ENCODE measurements at places on chromosomes 11 and 22.

- no peak for DNase-seq
Measured at GRCh38 chr11:60905551-60906113, 753 bp downstream of the PRPF19 start.

DNA sequence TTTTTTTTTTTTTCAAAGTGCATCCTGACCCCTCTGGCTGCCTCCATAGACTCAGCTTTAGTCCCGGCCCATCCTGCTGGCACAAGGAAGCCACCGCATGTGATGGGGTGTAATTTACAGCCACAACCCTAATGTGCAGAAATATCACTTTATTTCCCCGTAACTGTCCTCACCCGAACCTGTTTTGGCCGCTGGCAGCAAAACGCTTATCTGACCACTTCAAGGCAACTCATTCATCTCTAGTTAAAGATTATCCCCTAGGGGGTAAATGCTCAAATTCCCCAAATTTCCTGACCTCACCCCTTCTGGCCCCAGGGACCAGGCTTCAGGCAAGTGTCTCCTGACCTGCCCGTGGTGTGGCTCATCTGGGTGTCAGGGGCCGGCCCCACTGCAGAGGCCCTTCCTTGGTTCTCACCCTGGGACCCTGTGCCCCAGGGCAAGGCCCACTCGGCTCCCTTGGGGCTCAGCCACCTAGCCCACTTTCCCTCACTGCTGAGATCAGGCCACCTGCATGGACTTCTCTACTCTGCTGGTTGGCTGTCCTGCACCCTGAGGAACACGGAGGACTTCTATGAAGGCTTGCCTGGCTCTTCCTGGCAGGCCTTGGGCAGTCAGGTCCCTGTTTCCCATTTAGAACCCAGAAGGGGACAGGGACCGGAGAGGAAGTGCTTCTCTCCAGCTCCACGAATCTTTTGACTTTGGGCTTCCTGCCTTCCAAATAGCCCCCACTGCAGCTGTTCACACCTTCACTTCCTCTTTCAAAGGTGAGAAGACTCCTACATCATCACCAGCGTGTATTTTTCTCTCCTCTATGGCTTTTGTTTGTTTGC, 53.3 kb downstream of the WNT11 start:
- no peak for DNase-seq

- no peak for DNase-seq
Measured at GRCh38 chr22:48845356-48845936, 982.2 kb downstream of the BRD1 start.

DNA sequence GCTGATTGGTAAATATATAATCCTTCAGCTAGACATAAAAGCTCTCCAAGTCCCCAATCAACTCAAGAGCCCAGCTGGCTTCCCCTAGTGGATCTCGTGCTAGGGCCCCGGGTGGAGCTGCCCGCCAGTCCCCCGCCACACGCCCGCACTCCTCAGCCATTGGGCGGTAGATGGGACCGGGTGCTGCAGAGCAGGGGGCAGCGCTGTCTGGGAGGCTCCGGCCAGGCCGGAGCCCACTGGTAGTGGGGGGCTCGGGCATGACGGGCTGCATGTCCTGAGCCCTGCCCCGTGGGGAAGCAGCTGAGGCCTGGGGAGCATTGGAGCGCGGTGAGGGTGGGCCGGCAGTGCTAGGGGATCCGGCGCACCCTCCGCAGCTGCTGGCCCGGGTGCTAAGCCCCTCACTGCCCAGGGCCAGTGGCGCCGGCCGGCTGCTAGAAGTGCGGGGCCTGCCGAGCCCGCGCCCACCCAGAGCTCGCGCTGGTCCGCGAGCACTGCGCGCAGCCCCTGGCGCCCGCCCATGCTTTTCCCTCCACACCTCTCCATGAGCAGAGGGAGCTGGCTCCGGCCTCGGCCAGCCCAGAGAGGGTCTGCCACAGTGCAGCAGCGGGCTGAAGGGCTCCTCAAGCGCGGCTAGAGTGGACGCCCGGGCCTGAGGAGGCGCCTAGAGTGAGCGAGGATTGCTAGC, 1680.6 kb upstream of the RAG2 start:
- no peak for DNase-seq

DNA sequence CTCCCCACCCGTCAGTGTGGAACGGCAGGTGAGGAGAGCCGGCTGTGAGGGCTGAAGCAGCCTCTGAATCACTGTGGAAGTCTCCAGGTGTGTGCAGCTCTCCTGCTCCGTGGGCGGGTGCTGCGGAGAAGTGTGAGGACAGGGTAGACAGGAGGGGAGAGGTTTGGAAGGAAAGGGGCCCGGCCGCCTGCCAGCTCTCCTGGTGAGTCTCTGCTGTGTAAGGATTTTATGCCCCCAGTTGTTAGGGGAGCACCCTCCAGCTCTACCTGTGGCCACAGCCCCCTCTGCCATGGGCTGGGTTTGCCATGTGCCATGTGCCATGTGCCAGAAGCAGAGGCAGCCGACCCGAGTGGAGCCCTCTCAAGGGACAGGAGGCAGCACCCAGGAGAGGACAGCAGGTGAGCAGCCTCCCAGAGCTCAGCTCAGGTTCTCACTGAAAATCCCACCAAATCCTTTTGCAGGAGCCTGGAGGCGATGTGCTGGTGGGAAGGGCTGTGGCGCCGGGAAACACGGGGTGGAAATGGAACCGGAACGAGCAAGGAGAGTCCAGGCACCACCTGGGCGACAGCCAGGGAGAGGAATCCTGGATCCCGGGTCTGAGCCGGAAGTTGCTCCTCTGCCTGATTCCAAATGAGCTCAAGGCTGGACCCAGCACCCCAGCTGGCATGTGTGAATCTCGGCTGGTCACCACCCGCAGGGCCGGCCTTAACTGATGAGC, 804.4 kb downstream of the BRD1 start:
- no peak for DNase-seq

- DNase-seq = no peak
Measured at GRCh38 chr22:37599153-37599552, 9.5 kb upstream of the GGA1 start.

- DNase-seq = peak; percentile 26
Measured at GRCh38 chr11:34192481-34193401, 87.3 kb downstream of the NAT10 start.

GRCh38 chr11:130358398-130358797, 43.7 kb upstream of the ZBTB44 start:
- no peak for DNase-seq

DNA sequence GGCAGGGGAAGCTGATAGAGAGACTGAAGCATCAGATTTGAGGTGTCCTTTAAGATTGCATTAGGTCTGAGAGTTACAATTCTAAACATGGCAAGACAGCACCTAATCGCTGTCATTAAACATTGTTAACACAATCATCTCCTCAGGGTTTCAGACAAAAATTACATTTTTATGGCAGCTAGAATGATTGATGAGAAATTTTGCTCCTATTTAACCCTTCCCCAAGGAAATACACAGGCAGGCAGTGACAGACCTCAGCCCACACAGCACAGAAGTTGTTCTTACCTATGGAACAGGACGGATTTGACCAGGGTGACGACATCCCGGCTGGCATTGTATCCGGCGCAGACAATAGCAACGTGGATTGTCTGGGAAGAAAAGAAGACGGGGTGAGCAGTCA, 294.3 kb downstream of the LARGE1 start:
- DNase-seq = no peak

- no peak for DNase-seq
Measured at GRCh38 chr22:50210378-50211139, 9.7 kb downstream of the SELENOO start.

GRCh38 chr22:39528681-39529486, 3.7 kb downstream of the RPS19BP1 start:
- peak; percentile 83 for DNase-seq

DNA sequence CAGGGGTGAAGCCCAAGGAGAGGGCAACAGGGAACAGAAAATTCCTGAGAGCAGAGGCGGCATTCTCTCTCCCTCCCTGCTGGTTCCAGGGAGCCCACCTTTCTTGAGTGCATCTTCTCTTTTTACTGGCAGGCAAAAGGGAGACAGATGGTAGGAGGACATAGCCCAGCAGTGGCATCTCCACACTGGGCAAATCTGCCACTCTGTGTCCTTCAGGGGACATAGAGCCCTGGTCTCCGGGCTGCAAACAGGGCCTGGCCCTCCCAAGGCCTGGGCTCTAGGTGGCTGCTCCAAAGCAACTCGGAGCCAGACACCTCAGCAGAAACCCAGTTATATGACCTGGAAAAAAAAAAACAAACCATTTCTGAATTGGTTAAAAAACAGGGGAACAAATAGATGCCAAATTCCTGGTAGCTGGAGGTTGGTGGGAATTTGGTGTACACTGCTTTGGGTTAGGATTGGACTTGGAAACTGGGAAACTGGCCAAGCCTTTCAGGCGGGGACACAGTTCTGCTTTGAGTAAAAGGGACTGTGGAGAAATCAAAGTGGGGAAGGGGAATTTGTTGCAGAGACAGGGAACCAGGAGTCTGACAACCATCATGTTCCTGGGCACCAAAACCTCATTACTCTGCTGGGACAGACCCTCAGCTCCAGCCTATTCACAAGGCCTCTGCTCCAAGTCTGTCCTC, 23.6 kb upstream of the DKK3 start:
- DNase-seq = no peak

- no peak for DNase-seq
Measured at GRCh38 chr11:47378836-47379170, 456 bp upstream of the SPI1 start.

- DNase-seq = no peak
Measured at GRCh38 chr11:130848361-130849214, 67.7 kb downstream of the SNX19 start.

- no peak for DNase-seq
Measured at GRCh38 chr22:48908547-48908946, 919.1 kb downstream of the BRD1 start.

DNA sequence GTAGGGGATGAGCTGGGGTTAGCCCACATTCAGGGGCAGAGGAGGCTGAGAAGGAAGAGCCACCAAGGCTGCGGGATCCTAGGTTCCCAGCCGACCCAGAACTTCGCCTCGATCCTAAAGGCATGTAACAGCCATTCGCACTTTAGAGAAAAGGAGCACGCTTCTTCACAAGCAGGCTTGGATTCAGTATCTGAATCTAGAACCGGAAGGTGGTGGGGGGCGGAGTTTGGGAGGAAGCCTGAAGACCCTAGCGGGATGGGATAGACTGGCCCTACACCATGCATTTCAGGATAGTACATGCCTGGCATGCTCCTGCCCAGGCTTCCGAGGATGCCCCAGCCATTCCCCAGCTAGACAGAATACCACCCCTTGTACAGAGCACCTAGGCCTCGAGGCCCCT, 4.4 kb downstream of the SCARF2 start:
- no peak for DNase-seq

GRCh38 chr22:38442967-38443627, 11.9 kb downstream of the KCNJ4 start:
- DNase-seq = no peak

GRCh38 chr11:46049325-46049897, 71.8 kb downstream of the PHF21A start:
- DNase-seq = peak; percentile 21

GRCh38 chr11:47995360-47995769, 15.0 kb downstream of the PTPRJ start:
- no peak for DNase-seq

DNA sequence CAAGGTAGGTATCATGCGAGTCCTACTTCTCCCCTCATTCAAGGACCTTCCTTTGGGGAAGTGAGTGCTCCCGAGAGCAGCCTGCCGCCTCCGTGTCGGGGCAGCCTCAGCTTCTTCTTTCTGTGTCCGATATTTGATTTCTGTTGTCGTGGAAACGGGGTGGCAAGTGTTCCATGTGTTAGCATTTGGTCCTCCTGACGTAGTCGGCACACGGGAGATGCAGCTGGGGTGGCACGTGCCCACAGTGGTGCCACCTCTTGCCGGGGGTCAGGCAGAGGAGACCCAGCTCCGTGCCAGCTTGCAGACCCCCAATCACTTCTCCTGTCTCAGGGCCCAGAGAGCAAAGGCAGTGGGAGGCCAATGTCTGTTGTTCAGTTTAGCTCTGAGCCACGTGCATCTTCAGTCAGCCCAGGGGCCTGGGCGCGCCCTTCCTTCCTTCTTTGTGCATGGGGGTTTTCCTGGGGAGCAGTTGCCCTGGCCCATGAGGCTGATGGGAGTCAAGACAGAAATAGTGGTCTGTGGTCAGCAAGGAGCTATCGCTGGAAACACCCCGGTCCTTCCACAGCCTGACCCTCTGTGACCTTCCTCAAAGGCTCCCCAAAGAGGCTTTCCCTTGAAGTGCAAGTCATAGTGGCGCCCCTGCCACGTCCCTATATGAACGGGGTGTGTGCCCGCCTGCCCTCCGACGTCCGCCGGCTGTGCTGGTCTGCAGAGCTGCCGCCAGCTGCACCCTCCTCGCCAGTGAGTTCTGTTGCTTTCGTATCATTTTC, 44.5 kb downstream of the PARVB start:
- no peak for DNase-seq

- DNase-seq = no peak
Measured at GRCh38 chr11:72727521-72727920, 24.7 kb downstream of the ARAP1 start.

DNA sequence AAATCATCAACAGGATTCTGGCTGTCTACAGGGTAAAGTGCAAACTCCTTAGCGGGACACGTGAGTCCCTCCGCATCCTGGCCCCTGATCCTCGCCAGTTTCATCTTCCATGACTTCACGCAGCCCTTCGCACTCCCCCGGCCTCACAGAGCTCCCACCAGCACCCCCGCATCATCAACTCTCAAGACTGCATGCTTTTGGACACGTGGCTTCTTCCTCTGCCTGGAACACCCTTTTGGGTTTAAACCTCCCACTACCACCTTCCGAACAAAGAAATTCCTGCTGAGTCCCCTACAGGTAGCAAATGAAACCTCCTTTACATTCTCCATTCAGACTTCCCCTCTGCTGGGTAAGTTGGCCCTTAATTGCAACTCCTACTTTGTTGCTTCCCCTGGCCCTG, 12.6 kb upstream of the EIF3M start:
- no peak for DNase-seq

- DNase-seq = no peak
Measured at GRCh38 chr22:33000342-33001280, 57.6 kb downstream of the SYN3 start.

DNA sequence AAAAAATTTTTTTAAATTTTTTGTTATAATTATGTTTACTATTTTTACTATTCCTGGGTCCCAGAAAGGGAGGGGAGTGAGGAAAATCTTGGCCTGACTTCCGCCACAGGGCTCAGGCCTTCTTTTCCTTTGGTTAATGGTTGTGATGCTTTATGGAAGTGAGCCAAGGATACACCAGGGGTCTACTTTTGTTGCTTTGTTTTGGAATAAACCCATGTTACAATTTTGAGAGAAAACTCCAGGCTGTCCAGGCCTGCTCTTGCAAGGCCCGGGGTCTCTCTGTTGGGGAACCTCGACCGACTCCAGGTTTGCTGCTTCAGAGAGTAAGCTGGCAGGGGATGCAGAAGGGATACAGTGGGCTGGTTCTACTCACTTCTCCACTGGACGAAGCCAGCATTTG, 84.7 kb downstream of the ABTB2 start:
- no peak for DNase-seq

- no peak for DNase-seq
Measured at GRCh38 chr11:122743949-122744348, 88.4 kb downstream of the UBASH3B start.

DNA sequence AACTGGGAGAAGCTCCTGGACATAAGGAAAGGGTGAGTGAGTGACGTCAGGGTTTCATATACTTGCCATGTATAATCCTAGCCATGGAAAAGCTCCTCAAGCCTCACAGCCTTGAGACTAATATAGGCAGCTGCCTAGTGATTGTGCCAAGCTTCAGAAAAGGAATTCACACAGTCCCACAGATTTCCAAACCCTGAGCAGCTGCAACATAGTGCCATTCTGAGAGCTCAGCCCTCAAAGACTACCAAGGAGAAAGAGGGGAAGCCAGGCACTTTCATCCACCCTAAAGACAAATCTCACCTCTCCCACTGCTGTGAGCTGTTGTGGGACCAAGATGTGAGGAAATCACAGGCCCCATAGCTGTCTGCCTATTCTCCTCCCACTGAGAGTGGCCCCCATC, 707.9 kb upstream of the ANO5 start:
- no peak for DNase-seq

- no peak for DNase-seq
Measured at GRCh38 chr11:64801561-64802369, 1.2 kb downstream of the MAP4K2 start.

Data from cerebellar nuclear complex (tissue), 1 donor.